ENCODE measurements at places on chromosomes 16 and 17.

DNA sequence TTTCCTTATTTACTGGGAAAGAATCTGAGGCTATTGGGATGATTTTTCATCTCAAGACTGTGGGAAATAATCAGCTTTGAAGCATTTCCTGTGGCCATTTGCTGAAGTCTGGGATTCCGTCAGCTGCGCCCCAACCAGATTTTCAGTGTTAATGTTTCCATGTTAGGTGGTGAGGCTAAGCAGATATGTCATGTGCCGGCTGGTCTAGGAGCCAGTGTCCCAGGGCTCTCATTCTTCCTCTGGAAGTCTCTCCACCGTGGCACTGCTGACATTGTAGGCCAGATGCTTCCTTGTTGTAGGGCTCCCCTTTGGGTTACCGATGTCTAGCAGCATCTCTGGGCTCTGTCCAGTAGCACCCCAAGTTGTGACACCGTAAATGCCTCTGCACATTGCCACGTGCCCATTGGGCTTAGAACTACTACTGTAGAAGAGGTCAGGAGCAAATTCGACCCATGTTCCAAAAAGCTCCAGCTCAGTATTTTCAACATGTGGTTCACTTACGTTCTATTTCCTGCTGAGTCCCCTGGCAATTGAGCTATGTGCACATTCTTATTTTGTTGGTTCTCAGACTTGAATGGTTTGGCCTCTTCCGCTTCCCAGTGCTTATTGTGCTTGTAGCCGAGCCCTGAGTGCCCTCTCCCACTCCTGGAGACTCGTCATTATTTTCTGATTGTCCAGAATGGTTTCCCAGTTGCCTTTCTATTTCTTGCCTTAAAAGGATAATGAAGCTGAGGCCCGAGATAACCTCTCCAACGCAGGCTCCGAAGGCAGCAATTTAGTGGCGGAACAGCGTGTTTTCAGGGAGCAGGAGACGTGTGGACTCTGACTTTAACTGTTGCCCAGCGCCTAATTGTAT lies 82.2 kb downstream of the SPECC1 start:
- no peak for DNase-seq

GRCh38 chr17:68102318-68102758 lies 66.8 kb downstream of the KPNA2 start:
- DNase-seq, result no peak

DNA sequence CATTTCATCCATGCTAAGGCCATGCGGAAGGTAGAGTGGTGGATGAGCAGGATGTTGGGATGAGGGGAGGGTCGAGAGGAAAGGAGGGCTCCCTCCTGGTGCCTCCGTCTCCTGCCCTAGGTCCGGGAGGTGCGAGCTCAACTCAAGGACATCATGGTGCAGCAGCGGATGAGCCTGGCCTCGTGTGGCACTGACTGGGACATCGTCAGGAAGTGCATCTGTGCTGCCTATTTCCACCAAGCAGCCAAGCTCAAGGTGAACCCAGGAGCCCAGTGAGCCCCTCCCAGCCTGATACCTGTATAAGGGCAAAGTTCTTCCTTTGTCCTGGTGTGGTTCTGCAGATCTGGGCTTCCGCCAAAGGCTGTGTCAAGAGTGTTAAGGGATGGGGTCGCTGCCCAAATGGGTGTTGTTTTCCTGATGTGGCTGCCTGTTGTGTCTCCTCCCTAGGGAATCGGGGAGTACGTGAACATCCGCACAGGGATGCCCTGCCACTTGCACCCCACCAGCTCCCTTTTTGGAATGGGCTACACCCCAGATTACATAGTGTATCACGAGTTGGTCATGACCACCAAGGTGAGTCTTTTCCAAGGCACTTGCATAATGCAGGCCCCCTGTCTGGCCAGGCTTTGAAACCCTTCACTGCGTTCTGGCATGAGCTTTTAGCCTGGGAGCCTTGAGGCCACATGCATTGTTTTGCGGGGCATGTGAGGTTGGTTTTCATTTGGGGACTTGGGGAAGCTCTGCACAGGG lies 14.9 kb downstream of the DHX38 start:
- no peak for DNase-seq

DNA sequence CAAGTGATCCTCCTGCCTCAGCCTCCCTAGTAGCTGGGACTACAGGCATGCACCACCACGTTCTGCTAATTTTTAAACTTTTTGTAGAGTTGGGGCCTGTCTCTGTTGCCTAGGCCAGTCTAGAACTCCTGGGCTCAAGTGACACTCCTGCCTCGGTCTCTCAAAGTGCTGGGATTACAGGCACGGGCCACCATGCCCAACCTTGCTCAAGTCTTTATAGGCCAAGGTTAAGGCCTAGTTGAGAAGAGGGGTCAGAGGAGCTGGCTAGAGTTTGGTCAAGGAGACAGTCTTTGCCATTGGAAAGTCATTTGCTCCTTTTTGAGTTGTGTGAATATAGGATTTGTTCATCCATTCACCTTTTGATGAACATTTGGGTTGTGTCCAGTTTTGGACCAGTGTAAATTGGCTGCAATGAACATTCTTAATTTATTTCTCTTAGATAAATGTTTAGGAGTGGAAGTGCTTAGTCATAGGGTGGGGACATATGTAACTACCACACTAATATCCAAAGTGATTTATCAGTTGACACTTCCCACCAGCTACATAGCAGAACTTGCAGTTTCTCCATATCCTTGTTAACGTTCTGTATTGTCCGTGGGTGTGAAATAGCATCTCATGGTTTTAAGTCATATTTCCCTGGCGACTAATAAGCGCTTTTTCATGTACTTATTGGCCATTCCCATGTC lies 30.7 kb upstream of the ARHGAP17 start:
- DNase-seq, result no peak

DNA sequence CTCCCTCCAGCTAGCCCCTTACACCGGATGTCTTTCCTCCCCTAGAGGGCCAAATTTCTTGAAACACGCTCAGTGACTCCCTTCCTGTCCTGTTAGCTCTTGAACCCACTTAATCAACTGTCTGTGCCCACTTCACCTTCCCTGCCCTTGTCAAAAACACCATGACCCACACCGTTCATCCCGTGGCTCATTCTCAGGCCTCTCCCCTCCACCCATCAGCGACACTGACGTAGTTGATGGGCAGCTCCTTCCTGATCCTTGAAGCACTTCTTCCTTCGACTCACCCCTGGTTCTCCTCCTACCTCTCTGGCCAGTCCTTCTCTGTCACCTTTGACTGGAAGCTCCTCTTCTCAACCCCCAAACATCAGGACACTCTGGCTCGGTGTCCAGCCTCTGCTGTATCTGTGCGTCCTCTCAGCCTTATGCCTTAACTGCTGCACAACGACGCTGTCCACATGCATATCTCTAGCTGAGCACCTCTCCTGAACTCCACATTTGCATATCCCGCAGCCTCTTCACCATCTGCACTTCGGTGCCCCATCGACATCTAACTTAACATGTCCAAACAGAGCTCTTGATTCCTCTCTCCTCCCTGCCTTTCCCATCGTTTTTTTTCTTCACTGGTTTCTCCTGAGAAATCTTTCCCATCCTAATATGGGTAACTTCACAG lies 39.3 kb upstream of the CCDC182 start:
- no peak for DNase-seq

GRCh38 chr17:41734139-41734948 lies at the start of gene HAP1:
Gene HAP1, minus strand, starts transcription at chr17:41734643. Its CDS starts 9 bp downstream, at chr17:41734634.
- DNase-seq, result no peak

DNA sequence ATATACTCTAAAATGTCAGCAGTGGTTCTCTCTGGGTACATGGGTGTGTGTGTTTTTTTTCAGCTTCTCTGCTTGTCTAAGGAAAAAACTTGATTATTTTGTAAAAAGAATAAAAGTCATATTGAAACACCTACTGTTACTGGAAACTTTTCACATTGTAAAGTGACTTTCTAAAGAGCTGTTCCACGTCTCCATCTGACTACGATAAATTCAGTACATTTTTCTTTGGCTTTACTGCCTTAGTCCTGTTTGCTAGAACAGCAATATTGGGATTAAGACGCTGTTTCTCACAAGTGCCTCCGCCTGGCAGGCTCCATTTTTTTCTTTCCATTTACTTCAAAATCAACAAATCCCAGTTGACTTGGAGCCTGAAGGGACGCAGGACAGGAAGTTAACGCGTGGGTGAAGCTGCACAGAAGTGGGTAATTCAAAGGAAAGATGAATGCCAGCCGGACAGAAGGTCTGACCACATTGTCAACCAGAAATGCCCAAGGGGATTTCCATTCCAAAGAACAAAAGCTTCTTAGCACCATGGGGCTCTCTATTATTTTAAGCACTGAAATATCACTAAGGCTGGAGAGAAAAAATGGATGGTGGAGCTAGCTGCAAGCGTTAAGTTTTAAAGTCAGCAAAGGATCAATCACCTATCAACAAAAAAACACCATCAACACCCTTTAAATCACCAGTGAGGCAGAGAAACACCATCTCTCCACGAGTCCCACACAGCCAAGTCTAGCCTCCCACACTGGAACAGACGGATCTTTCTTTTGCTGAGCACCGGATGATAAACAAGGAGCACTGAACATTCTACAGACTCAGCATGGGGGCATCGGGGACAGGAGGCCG lies 8.4 kb downstream of the GLOD4 start:
- DNase-seq, result no peak

- DNase-seq, result no peak
Observed at GRCh38 chr17:32161506-32162365, 19.4 kb downstream of the RHOT1 start.

DNA sequence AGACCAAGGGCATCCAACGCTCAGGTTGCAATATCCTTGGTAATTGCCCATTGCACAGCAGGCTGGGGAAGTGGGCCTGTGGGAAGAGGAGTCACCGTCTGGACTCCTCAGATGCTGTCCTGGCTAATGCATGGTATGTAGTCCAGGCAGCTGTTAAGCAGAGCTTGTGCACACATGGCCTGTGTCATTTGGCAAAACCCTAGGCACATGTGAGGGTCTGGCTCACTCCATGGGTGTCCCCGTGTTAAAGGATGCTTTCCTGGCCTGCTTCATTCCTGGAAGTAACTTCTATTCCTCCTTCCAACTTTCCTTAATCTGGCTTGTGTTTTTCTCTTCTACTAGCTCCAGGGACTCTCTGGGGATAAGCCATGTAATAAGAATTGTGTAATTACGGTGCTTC lies 378.0 kb upstream of the CA10 start:
- DNase-seq, result no peak

GRCh38 chr16:15919331-15919730 lies 30.1 kb upstream of the ABCC1 start:
- DNase-seq, result no peak

DNA sequence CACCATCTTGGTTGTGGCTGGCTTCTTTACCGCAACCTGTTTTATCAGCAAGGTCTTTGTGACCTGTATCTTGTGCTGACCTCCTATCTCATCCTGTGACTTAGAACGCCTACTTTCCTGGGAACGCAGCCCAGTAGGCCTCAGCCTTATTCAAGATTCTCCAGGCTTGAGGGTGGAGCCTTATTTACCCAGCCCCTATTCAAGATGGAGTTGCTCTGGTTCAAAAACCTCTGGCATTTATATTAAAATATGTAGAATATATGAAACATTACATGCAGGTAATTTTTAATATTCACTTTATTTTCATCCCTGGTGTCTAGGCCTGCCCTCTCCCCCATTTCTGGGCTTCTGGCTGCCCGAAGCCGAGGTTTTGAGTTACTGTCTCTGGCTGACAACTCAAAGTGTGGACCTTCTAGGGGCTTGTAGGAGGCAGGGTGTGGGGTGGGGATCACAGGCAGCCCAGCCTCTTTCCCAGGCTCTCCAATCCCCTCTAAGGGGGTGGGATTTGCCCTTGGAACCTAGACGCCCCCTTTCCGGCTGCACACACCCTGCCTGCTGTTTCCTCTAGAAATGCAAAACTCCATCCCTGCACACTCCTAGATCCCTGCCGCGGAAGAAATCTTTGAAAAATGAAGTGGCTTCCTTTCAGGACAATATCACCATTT lies 152.0 kb downstream of the KCNJ12 start:
- DNase-seq, result no peak

GRCh38 chr17:66775271-66775670 lies 59.6 kb upstream of the CACNG5 start:
- DNase-seq, result no peak

- DNase-seq, result no peak
Observed at GRCh38 chr16:86761111-86762031, 183.0 kb downstream of the FOXL1 start.

DNA sequence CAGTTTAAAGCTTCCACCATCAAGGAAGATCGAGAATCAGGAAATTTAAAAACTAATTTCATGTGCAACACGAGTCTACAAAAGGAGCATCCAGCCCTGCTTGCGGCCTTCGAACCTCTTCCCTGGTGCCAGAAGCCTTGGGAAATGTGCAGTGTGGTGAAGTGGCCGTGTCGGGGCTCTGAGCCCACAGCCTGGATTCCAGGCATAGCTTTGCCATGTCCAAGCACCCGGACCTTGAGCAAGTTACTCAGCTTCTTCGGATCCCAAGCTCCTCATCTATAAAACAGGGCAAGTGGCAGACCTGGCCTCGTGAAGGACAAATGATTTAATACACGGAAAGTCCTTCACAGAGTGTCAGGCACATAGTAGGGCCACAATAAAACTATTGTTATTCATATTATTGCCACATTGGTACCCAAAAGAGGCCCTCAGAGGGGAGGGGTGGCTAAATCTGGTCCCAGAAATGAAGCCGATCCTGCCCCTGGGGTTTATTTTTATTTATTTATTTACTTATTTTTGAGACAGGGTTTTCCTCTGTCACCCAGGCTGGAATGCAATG lies 34.8 kb downstream of the COTL1 start:
- no peak for DNase-seq

DNA sequence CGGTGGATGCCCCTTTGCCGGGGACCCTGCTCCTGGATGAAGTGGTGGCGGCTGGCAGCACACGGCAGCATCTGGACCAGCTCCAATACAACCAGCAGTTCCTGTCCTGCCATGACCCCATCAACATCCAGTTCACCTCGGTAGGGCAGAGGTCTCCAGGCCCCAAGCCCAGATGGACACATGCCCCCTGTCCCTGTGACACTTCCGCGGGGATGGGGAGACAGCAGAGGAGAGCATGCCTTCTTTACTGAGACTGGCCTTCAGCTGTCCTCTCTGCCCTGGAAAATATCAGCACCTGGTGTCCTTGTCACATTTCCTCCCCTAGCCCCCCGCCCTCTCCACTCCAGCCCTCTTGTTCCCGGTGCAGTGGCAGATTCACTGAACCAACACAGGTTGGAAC lies 6.2 kb downstream of the CHAD start:
- no peak for DNase-seq

GRCh38 chr16:88614818-88615580 lies 23.4 kb upstream of the IL17C start:
- DNase-seq, result no peak
